Muscle of leg (tissue), 16 donors: ENCODE measurements at places on chromosomes 6 and 20. TPM values are rescaled to one million over a fixed set of nuclear protein-coding genes. Genes with fewer than 3 reads are reported as not detected.

GRCh38 chr20:43751167-43752050 lies 24.6 kb upstream of the GTSF1L start:
- DNase-seq = no peak
- peaks cover 3% of the 10 kb centered on the region for H3K4me1 ChIP-seq
- H3K27ac ChIP-seq = no peak overlapping the region
- H3K27me3 ChIP-seq = peaks cover 7% of the 10 kb centered on the region
- no peaks in the 10 kb centered on the region for H3K36me3 ChIP-seq

DNA sequence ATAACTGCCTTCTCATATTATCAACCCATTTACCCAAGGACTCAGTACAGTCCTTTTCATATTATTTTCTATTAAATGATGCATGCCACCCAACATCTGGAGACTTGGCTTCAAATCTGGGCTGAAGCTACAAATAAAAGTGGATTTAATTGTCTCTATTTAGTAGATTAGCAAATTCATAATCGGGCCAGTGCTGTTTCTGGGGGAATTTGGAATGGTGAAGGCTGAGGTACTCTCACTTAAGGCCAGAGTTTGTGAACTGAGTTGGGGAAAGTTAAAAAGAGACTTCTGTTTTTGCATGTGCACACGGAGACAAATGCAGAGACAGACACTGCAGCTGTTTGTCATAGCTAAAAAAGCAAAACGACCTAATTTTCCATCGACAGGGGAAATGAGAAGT lies 100.9 kb downstream of the PFDN4 start:
- H3K27ac ChIP-seq = no peak overlapping the region
- DNase-seq = peak; percentile 58
- peaks cover 3% of the 10 kb centered on the region for H3K4me1 ChIP-seq
- no peaks in the 10 kb centered on the region for H3K27me3 ChIP-seq
- no peaks in the 10 kb centered on the region for H3K36me3 ChIP-seq

DNA sequence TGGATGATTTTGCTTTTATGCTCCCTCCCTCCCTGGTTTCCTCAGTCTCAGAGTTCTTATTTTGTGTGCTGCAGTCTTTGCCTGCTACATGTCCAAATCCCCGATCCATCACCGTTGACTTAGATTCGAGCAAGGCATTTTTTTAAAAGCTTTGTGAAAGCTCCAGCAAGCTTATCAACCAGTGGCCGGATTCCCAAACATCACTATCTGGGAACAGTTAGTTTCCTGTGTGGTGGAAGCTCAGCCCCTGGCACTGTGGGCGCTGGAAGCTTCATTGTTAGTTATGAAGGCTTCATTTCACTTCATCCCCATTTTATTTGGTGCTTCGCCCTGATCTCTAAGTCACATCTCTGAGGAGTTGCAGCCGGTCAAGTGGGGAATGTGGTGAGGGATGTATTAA lies 44.7 kb downstream of the DEK start:
- no peaks in the 10 kb centered on the region for H3K27me3 ChIP-seq
- H3K36me3 ChIP-seq = peaks cover 29% of the 10 kb centered on the region
- no peak overlapping the region for H3K27ac ChIP-seq
- no peak overlapping the region for H3K4me3 ChIP-seq
- DNase-seq = no peak

- H3K4me1 ChIP-seq = no peaks in the 10 kb centered on the region
- H3K36me3 ChIP-seq = no peaks in the 10 kb centered on the region
- peaks cover 15% of the 10 kb centered on the region for H3K27me3 ChIP-seq
- no peak overlapping the region for H3K4me3 ChIP-seq
- H3K27ac ChIP-seq = no peak overlapping the region
Observed at GRCh38 chr6:33897189-33897780, 93.5 kb upstream of the MLN start.

- no peaks in the 10 kb centered on the region for H3K27me3 ChIP-seq
- no peak for DNase-seq
- no peaks in the 10 kb centered on the region for H3K36me3 ChIP-seq
- peaks cover 14% of the 10 kb centered on the region for H3K4me1 ChIP-seq
- H3K4me3 ChIP-seq = no peak overlapping the region
Observed at GRCh38 chr6:35600659-35601125, 88.0 kb upstream of the TULP1 start.

The MATN4 gene
- total RNA-seq = 0.58 TPM

DNA sequence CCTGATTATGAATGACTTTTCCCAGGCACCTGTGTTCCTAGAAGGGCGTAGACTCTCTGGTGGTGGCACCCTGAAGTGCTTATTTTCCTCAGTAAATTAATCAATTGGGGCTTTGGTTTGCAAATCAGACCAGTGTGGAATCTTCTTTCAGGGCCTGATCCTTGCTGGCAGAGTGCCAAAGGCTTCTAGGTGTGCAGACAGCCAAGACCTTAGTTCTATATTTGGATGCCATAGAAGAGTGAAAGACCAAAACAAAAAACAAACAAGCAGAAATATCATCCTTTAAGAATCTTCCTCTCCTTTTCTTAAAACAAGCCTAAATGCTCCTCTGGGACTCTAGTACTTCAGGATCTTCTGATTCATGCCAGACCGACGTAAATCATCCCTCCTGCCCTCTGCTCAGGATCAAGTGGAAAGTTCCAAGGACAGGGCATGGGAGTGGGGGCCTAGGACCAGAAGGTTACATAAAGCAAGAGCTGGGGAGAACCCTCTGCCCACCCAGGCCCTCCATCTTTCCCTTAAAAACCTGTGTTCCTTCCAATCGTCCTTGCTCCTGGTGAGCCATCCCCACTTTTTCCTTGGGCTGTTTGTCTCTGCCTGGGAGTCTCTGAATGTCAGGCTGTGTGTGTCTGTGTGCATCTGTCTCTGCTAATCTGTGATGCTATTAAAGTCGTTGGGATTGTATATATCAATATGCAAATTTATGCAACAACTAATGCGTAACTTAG lies 70.5 kb upstream of the MYLIP start:
- peaks cover 22% of the 10 kb centered on the region for H3K4me1 ChIP-seq
- peak overlapping the region; percentile 56 for H3K27ac ChIP-seq
- H3K4me3 ChIP-seq = no peak overlapping the region
- DNase-seq = peak; percentile 41
- H3K36me3 ChIP-seq = no peaks in the 10 kb centered on the region
- no peaks in the 10 kb centered on the region for H3K27me3 ChIP-seq

The MUCL3 gene
- total RNA-seq = not detected

GRCh38 chr6:106892186-106892585 lies 82.3 kb downstream of the CD24 start:
- H3K4me3 ChIP-seq = no peak overlapping the region
- no peak for DNase-seq
- no peaks in the 10 kb centered on the region for H3K4me1 ChIP-seq
- no peaks in the 10 kb centered on the region for H3K27me3 ChIP-seq

DNA sequence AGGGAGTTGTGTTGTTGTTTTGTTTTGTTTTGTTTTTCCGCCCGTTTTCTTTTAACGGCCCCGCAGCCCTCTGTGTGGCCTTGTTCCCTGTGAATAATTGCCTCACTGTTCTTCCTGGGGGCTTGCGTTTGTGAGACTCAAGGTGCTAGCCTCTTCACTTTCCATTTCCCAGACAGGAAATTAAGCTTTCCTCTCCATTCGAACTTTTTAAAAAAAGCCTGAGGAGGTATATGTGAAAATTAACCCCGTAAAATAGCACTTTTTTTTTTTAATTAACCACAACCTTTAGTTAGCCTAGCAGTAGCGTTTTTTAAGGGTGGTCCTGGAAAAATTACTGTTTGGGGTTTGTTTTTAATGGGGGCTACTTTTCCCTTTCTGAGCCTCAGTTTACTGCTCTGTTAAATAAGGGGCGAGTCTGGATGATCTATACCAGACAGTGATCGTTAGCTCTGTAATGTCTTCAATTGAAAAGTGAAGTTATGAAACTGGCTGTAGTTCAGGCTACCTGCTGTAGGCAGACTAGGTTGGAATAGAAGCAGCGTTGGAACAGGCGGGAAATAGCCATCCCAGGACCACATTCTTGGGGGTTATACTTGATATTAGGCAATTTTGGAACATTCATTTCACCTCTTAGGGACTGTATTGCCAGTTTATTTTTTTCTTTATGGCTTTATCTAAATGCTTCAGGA lies 1.7 kb downstream of the STX16 start:
- peak overlapping the region; percentile 75 for H3K4me3 ChIP-seq
- H3K27me3 ChIP-seq = no peaks in the 10 kb centered on the region
- H3K27ac ChIP-seq = peak overlapping the region; percentile 97
- DNase-seq = peak; percentile 67
- peaks cover 26% of the 10 kb centered on the region for H3K4me1 ChIP-seq

- no peaks in the 10 kb centered on the region for H3K36me3 ChIP-seq
- no peak for DNase-seq
- no peak overlapping the region for H3K27ac ChIP-seq
- H3K4me3 ChIP-seq = no peak overlapping the region
Observed at GRCh38 chr20:23020230-23021018, 14.7 kb upstream of the SSTR4 start.

The ULBP2 gene
- 0.27 TPM for total RNA-seq

DNA sequence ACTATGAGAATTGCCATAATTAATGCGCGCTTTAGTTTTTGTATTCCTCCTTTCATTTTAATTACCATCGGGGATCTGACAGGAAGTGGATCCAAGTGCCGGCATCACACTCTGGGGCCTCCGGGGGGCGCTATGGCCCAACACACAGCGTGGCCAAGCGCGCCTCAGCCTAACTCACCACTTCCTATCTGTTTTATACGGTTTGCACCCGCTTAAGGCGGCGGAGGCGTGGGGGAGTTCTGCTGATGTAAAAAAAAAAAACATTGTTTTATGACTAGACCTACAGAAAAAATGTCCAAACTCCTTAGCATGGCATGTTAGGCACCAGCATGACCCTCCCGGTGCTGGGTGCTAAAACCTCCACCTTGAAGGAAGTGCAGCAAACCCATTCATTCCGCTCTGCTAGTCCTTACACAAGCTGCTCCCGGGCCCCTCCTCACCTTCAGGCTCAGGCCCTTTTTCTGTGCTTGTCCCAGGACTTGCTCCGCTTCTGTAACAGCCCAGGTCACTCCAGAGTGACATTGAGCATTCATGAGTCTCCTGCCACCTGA lies 4.5 kb upstream of the EBF4 start:
- DNase-seq = peak; percentile 43
- H3K4me1 ChIP-seq = peaks cover 6% of the 10 kb centered on the region
- no peak overlapping the region for H3K27ac ChIP-seq

The SFTA2 gene
- not detected for total RNA-seq

The SLC17A1 gene
- total RNA-seq = not detected

GRCh38 chr6:113301651-113302050 lies 555.5 kb upstream of the MARCKS start:
- H3K27ac ChIP-seq = no peak overlapping the region
- H3K4me3 ChIP-seq = no peak overlapping the region
- H3K27me3 ChIP-seq = no peaks in the 10 kb centered on the region
- no peak for DNase-seq
- H3K4me1 ChIP-seq = no peaks in the 10 kb centered on the region
- no peaks in the 10 kb centered on the region for H3K36me3 ChIP-seq

- H3K4me1 ChIP-seq = peaks cover 16% of the 10 kb centered on the region
- H3K27ac ChIP-seq = no peak overlapping the region
- DNase-seq = peak; percentile 9
Observed at GRCh38 chr6:38307740-38308139, 332.0 kb downstream of the BTBD9 start.

- peaks cover 69% of the 10 kb centered on the region for H3K4me1 ChIP-seq
- peak overlapping the region; percentile 79 for H3K27ac ChIP-seq
- H3K27me3 ChIP-seq = no peaks in the 10 kb centered on the region
- DNase-seq = peak; percentile 92
- H3K36me3 ChIP-seq = peaks cover 20% of the 10 kb centered on the region
Observed at GRCh38 chr20:49989234-49990065, 6.7 kb downstream of the SNAI1 start.

The PSORS1C2 gene
- total RNA-seq = not detected

DNA sequence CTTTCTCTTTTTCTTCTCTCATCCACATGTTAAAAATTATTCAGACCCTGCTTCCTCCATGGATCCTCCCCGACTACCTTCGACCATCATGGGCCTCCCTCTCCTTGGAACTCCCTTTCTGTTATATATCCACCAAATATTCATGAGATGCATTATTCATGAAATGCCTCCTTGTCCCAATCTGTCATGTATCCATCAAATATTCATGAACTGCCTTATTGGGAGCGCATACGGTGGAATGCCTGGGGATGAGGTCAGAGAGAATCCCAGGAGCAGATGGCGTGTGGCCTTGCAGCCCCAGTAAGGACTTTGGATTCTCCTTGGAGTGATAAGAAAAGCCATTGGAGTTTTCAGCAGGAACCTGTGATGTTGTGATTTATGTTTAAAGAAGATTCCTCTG lies 97.0 kb downstream of the NRN1 start:
- no peak overlapping the region for H3K4me3 ChIP-seq
- H3K27ac ChIP-seq = no peak overlapping the region
- no peak for DNase-seq
- no peaks in the 10 kb centered on the region for H3K36me3 ChIP-seq
- H3K4me1 ChIP-seq = peaks cover 17% of the 10 kb centered on the region

The PPARD gene
- total RNA-seq = 5.9 TPM

- H3K36me3 ChIP-seq = no peaks in the 10 kb centered on the region
- H3K4me3 ChIP-seq = no peak overlapping the region
- peaks cover 2% of the 10 kb centered on the region for H3K27me3 ChIP-seq
- DNase-seq = no peak
Observed at GRCh38 chr6:35739645-35740524, 3.1 kb downstream of the ARMC12 start.

GRCh38 chr6:25635886-25636317 lies 16.1 kb upstream of the SCGN start:
- no peaks in the 10 kb centered on the region for H3K4me1 ChIP-seq
- H3K36me3 ChIP-seq = no peaks in the 10 kb centered on the region
- no peak overlapping the region for H3K27ac ChIP-seq
- no peak overlapping the region for H3K4me3 ChIP-seq
- no peak for DNase-seq
- no peaks in the 10 kb centered on the region for H3K27me3 ChIP-seq

DNA sequence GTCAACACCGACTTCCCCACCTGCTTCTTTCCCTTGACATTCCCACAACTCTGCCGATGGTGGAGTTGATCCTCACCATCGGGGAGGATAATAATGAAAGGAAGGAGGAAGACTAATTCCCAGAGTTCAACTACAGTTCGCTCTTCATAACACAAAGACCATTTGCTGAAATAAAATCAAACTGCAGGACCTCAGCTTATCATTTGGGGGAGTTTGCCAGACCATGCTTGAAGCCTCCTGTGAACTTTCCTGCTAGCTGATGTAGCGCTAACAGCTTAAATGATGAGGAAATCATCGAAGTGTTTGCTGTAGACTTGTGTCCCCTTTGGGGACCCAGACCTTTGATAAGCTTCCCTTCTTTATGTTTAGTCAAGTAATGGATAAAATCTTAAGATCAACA lies 26.2 kb downstream of the PROKR2 start:
- H3K36me3 ChIP-seq = no peaks in the 10 kb centered on the region
- H3K4me3 ChIP-seq = no peak overlapping the region
- no peaks in the 10 kb centered on the region for H3K4me1 ChIP-seq
- H3K27ac ChIP-seq = no peak overlapping the region
- DNase-seq = no peak
- no peaks in the 10 kb centered on the region for H3K27me3 ChIP-seq

- no peaks in the 10 kb centered on the region for H3K27me3 ChIP-seq
- H3K4me3 ChIP-seq = no peak overlapping the region
- peak; percentile 44 for DNase-seq
- no peaks in the 10 kb centered on the region for H3K36me3 ChIP-seq
Observed at GRCh38 chr20:10466855-10467254, 31.8 kb downstream of the SLX4IP start.

The JARID2 gene
- total RNA-seq = 10.6 TPM

GRCh38 chr20:46118481-46119020 lies 437 bp downstream of the CD40 start:
- DNase-seq = peak; percentile 26
- peak overlapping the region; percentile 33 for H3K4me3 ChIP-seq
- H3K27me3 ChIP-seq = peaks cover 24% of the 10 kb centered on the region
- peak overlapping the region; percentile 52 for H3K27ac ChIP-seq
- no peaks in the 10 kb centered on the region for H3K4me1 ChIP-seq

- H3K4me3 ChIP-seq = no peak overlapping the region
- H3K27me3 ChIP-seq = peaks cover 17% of the 10 kb centered on the region
- DNase-seq = no peak
- H3K36me3 ChIP-seq = no peaks in the 10 kb centered on the region
- H3K27ac ChIP-seq = no peak overlapping the region
- H3K4me1 ChIP-seq = no peaks in the 10 kb centered on the region
Observed at GRCh38 chr20:22402550-22402949, 181.8 kb downstream of the FOXA2 start.
